ENCODE measurements at places on chromosomes 7 and 10.

GRCh38 chr10:75911426-75911825 is 480.0 kb downstream of the LRMDA start:
- no peak for DNase-seq

DNA sequence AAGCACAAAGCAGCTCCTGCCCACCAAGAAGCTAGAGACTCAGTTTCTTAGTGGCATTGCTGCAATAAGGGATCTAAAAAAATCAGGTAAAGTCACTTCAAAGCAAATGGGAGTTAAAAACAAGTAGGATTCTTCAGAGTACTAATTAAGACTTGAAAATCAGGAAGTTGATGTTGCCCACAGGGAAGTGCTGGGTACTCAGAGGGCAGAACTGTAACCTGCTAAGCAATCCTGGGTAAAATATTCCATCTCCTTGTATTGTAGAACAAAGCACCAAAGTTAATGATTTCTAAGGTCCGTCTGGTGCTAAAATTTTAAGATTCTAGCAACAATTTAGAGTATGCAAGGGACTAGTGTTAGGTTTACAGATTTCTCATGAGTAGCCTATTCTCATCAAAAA is 8.3 kb downstream of the PEX1 start:
- no peak for DNase-seq

GRCh38 chr7:151503902-151504714 is 15.6 kb downstream of the RHEB start:
- DNase-seq = no peak

DNA sequence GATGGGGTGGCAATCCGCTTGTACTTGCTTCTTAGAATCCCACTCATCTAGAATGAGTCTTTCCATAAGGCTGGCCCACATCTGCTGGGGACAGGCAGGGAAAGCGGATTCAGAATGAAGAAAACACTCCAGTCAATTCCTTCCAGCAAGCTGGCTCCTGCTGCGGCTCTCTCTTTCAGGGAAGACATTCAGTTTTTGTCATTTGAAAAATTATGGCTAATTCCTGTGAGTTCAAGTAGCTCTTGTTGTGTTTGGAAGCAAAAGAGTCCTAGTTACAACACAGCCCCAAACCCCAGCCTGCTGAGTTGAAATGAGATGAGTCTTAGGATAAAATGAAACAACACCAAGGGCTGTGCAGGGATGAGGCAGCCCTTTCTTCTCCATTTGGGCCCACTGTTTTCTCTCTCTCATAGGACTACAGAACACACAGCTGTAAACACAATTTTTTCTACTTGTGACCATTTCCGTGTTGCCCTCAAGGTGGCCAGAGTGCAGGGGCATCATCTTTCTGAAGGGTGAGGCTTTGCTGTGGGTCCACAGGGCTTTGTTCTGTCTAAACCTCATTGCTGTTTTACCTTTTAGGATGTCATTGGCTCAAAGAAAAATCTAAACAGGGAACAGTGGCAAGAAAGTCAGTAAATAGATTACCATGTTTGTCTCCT is 90.8 kb upstream of the EEPD1 start:
- no peak for DNase-seq

GRCh38 chr7:24560772-24561171 is 12.5 kb upstream of the PALS2 start:
- no peak for DNase-seq

- no peak for DNase-seq
Measured at GRCh38 chr7:131031099-131031868, 296.4 kb upstream of the MKLN1 start.

GRCh38 chr10:124003481-124003870 is 89.9 kb downstream of the CHST15 start:
- DNase-seq = no peak

GRCh38 chr7:22759721-22760120 is 32.7 kb downstream of the IL6 start:
- no peak for DNase-seq

DNA sequence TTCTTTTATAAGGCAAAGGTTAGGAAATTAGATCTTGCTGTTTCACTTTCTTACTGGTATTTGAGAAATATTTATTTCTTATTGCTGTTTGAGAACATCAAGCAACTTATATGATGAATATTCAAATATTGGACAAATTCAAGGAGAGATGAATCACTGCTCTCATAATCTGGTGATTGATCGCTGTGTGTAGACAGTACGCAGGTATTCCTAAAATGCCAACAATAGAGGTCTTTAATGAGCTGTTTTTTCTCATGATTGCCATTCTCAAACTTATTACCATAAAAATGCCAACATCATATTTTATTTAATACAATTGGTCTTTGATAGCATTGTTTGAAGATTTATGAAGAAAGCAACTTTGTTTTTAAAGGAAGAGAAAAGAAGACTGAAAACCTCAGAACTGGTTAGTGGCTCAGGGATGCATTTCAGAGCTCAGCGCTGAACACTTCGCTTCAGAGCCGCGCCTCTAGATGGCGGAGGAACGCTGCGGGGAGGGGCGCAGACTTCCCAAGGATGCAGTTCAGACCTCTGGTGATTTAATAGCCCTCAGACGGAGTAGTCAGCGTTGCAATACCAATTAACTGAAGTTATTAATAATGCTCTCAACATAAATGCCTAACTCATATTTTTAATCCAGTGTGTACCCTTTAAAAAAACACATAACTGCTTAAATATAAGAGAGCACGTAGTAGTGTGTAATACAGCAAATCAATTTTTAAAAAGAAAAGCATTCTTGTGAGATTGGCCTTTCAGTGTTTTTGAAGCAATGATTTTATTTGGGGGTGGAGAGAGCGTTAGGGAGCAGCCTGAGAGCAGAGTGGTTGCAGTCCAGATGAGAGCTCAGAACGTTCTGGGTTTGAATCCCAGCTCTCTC is 38.5 kb upstream of the STEAP4 start:
- no peak for DNase-seq

GRCh38 chr10:124710266-124710881 is 33.8 kb downstream of the FAM53B start:
- DNase-seq = no peak

DNA sequence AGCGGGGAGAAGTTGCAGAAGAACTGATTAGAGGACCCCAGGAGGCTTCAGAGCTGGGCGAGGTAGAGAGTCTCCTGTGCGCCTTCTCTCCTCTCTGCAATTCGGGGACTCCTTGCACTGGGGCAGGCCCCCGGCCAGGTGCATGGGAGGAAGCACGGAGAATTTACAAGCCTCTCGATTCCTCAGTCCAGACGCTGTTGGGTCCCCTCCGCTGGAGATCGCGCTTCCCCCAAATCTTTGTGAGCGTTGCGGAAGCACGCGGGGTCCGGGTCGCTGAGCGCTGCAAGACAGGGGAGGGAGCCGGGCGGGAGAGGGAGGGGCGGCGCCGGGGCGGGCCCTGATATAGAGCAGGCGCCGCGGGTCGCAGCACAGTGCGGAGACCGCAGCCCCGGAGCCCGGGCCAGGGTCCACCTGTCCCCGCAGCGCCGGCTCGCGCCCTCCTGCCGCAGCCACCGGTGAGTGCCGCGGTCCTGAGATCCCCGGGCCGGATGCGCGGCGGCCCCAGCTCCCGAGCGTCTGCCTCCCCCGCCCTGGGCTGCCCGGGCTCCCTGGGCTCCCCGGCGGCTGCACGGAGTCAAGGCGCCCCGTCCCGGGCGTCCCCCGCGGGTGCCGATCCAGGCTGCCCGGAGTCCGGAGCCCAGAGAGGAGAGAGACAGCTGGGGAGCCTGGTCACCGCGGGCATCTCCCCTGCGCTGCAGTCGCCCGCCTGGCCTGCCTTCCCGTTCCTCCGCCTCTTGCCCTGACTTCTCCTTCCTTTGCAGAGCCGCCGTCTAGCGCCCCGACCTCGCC is at the start of gene PLAU:
PLAU (plus strand) TSS at position 369 of the 789 bp plus-strand sequence. CDS start 424 bp downstream, outside the sequence.
- peak; percentile 77 for DNase-seq

DNA sequence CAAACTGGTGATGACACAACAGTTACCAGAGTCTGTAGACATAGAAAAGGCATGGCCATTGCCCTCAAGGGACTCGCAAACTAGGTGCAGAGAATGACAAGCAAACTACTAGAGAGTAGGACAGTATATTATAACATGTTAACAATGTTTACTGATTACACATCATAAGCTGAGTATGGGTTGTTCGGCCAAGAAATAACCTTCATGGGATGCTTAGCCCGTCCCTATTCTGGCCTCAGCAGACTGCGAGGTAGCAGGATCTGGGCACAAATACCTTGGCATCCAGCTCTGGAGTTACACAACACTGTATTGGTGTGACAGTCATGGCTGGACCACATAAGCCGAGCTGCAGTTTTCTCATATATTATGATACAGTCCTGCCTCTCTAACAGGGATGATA is 51.4 kb downstream of the ABCB4 start:
- no peak for DNase-seq

- DNase-seq = no peak
Measured at GRCh38 chr7:2203766-2204300, 28.9 kb downstream of the MAD1L1 start.

- no peak for DNase-seq
Measured at GRCh38 chr10:132292287-132293200, 15.2 kb downstream of the STK32C start.

All from coronary artery (tissue), 2 donors.